Fibroblast of skin of scalp (primary cell): ENCODE measurements at places on chromosomes 3 and 15.

GRCh38 chr3:37653466-37653865 is 208.2 kb upstream of the CTDSPL start:
- no peak for DNase-seq

DNA sequence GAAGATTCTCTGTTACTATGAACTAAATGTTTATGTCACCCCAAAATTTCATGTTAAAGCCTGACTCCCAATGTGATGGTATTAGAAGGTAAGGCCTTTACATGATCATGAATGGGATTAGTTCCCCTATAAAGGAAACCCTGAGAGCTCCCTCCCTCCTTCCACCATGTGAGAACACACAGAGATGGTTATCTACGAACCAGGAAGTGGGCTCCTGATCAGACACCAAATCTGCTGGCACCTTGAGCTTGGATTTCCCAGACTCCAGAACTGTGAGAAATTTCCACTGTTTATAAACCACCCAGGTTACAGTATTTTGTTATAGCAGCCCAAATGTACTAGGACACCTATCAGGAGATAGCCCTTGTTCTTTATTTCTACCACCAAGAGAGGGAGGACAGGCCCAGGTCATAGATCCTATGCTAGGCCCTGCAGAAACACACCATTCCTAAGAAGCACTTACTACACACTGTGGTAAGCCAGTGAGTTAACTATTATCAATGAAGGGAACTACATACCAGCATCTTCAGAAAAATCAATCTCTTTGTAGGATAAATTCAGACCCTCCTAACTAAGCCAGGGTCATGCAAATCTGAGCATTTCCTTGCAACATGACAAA is 59.0 kb downstream of the PRKAR2A start:
- DNase-seq = no peak

DNA sequence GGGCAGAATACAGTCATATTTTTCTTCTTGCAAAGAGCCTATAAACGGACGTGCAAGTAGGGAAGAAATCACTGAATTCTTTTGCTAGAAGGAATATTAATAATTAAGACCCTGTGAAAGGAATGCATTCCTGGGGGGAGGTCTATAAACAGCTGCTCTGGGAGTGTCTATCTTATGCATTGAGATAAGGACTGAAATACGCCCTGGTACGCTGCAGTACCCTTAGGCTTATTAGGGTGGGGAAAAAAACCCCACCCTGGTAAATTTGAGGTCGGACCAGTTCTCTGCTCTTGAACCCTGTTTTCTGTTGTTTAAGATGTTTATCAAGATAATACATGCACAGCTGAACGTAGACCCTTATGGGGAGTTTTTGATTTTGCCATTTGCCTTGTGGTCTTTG is 100.0 kb upstream of the KBTBD8 start:
- no peak for DNase-seq

GRCh38 chr15:85963262-85963760 is 116.4 kb upstream of the AGBL1 start:
- no peak for DNase-seq

GRCh38 chr3:155110022-155110421 is 29.9 kb downstream of the MME start:
- DNase-seq = no peak

DNA sequence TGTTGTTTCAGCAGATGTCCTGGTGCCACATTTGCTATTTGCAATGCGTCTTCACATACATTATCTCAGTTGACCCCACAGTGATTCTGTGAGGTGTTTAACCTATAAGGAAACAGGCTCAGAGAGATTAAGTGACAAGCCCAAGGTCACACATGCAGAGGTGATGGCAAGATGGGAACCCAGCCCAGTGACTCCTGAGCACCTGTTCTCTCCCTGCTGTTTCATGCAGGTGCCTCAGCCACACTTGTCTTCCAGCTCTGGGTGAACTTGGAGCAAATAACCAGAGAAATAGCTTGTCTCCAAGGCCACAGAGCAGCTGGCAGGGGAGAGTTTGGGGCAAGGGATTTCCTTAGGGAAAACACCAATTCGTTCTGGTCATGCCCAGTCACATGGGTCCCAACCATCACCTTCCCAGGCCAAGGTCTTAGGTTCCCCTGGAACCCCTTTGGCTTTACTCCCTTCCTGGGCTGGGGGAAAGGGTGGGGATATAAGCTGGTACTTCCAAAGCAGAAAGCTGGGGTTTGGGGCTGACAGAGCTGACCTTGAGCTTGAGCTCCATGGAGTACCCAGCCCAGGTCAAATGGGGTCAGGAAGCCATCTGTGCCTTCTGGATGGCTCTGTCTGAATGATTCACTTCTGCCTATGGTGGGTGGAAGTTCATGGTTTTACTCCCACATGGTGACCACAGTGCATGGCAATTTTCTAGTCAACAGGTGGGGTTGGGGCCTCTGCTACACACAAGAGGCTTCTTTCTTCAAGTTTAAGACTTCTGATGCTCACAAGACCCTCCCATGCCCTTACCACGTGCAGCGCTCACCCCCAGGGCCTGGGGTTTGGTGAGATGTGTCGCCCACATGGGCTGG is 22.4 kb downstream of the LIPC start:
- no peak for DNase-seq

DNA sequence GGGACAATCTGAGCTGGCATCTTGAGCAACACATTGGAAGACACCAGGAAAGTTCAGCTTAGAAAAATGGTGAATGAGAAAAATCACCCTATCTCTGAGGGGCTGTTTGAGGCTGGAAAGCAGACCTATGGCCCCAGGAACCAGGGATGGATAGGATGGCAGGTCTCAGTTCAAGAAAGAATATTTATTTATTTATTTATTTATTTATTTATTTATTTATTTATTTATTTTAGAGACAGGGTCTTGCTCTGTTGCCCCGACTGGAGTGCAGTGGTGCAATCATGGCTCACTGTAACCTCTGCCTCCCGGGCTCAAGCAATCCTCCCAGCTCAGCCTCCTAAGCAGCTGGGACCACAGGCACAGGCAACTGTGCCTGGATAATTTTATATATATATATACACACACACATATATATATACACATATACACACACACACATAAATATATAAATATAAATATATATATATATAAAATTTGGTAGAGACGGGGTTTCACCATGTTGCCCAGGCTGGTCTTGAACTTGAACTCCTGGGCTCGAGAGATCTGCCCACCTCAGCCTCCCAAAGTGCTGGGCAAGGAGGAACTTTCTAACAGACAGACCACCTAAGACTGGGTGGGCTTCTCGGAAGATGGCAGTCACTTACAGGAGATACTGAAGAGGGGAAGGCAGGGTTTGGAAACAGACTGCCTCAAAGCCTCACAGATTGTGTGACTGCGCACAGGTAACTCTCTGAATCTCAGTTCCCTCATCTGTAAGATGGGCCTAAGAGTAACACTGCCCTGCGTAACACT is 29.7 kb downstream of the CCDC13 start:
- DNase-seq = no peak

DNA sequence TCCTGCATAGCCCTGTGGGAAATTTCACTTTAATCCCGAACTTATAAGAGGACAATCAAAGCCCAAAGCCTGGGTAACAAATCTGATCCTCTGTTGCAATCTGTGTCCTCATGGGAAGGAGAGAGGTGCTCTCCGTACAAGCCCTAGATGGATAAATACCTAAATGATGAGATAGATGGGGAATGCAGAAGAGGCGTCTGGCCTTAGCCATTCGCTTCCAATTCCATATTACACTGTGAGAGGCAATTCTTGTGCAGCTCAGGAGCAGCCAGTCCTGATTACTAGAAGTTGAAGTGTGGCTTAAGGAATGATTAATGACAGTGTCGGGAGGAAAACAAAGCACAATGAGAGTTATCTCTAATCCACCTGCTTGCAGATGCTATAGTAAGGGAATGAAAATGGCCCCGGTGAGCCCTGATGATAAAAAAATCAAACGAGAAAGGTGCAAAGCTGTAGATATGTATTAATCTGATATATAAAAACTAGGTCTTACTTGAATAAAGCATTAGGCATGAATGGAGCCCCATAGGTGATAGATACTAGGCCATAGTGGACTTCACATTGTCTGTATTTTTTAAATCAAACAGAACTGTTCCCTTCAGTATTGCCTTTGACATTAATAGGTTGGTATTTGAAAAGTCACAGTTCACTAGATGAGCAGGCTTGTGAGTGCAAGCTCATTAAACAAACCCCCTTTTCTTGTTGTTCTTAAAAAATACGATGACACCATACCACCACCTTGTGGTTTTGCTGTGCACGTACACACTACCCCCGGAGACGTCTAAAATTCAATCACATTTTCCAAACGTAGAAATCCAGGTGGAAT is 54.2 kb upstream of the TMCO5A start:
- DNase-seq = peak; percentile 83
